NCI-H69 (cell line): ENCODE measurements at places on chromosomes 1 and 21.
A peak's percentile ranks its signal among the peaks of the same experiment; 100 is the strongest.

GRCh38 chr1:94036730-94037129 is 84.2 kb downstream of the ABCA4 start:
- no peak for DNase-seq

GRCh38 chr1:28110555-28110954 is 22.1 kb upstream of the EYA3 start:
- no peak for DNase-seq

- DNase-seq, result no peak
Measured at GRCh38 chr21:33302055-33302454, 22.7 kb upstream of the IFNAR1 start.

DNA sequence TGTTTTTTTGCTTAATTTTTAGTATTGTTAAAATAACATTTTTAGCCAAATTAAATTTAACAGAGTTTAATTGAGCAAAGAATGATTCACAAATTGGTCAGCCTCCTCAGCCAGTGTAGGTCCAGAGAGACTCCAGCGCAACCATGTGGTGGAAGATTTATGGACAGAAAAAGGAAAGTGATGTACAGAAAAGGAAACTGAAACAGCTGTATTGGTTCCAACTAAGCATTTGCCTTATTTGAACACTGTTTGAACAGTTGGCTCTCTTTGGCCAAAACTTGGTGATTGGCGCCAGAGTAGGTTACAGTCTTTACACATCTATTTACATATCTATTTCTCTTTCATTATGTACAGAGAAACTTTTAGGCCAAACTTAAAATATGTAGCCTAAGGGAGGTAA is 19.4 kb downstream of the RPS6KC1 start:
- peak; percentile 86 for DNase-seq

GRCh38 chr1:223156343-223156742 is 13.3 kb upstream of the TLR5 start:
- no peak for DNase-seq

DNA sequence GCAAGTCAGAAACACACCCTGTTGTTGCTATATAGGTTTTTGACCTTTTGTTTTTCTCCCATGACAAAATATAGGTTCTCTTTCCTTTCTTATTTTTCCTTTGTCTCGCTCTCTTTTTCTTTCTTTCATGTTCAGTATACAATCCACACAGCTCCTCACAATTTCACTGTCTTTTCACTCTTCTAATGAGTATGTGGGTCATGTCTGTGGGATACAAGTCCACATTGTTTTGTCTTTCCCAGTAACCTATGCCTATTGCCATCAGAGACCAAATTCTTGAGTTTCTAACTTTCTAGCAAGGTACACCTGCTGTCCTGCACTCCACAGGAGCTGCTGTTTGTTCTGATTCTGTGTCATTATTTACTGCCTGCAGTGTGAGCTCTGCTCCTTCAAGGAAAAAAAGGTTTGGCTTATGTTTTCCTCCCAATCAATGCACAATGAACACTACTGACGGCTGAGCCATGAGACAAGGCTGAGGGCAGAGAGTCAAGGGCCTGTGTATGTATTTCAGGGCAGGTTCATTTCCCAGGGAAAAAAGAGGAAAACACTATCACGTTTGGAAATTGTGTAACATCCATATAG is 453.8 kb downstream of the NEGR1 start:
- peak; percentile 38 for DNase-seq

GRCh38 chr1:159823406-159823805 is 3.3 kb upstream of the SLAMF8 start:
- DNase-seq, result peak; percentile 99

DNA sequence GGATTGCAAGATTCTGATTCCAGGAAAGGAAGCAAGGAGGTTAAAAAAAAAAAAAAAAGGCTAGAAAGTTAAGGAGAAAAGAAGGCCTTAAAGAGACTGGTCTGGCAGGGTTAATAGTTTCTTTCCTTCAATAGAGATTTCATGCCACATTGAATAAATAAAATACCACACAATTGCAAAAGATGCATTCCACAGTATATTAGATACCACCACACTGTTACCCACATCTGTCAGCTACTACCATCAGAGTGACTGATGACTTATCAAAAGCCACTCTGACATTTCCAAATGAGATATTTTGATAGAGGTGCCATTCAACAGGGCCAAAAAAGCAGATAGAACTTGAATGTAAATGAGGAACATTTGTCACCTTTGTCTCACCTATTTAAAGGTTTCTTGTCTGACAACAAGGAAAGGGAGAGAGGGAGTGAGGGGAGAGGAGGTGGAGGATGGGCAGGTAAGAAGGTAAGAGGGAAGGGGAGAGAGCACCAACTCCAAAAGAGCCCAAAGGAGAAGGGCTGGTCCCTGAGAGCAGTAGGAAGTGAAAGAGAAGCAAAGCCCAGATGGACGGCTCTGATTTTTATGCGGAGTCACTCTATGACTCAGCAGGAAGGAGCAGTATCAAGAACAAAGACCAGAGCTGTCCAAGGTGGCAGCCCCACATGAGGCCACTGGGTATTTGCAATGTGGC is 38.3 kb downstream of the LRRN2 start:
- peak; percentile 83 for DNase-seq

DNA sequence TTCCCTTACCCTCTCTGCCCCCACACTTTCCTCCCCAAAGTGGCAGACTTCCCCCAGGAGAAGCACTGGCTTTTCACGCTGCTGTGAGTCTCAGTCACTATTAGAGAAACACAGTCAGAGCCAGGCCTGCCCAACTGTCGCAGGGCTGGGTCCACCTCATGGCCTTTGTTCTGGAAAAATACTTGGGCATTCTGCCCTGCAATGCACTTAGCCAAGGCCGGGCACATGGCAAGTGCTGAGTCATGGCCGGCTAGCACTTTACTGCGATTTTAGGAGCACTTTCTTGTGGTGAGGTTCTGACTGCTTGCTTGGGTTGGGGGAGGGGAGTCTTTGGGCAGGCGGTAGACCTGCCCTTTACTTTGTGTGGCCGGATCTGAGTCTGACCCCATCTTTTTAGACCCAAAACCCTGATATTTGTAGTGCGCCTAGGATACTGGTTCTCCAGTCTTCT is 7.7 kb downstream of the EPHX1 start:
- DNase-seq, result peak; percentile 52

DNA sequence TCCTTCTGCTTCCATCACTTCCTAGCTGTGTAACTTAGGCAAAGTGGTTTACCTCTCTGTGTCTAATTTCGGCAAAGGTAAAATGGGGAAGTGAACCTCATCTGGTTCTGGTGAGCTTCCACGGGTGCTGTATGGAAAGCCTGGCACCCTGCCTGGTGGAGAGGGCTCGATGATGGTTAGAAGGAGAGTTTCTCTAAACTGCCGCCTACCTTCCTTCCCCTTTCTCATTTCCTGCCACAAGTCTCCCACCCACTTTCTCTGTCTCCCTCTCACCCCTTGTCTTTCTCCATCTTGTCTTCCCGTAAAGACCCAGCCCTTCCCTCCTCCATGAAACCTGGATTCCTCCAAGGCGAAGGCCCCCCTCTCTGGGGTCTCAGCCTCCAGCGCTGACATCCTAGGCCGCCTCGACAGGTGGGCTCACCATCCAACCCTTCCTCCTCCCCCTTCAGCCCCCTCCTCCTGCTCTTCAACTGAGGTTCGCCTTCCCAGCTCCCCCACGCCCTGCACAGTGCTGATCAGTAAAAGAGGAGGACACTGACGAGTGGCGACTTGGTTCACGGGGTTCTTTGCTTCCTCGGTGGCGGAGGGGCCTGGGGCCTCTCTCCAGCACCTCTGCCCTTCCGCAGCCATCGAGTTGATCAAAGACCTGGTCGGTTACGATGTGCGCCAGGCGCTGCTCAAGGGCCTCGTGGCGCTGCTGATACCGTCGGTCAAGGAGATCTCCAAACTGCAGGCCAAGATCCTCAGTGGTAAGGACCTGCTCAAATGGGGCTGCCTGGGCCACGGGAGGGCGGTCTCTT is 7.3 kb downstream of the RNU5D-1 start:
- DNase-seq, result no peak

- no peak for DNase-seq
Measured at GRCh38 chr1:39160703-39161102, 43.8 kb upstream of the MACF1 start.

DNA sequence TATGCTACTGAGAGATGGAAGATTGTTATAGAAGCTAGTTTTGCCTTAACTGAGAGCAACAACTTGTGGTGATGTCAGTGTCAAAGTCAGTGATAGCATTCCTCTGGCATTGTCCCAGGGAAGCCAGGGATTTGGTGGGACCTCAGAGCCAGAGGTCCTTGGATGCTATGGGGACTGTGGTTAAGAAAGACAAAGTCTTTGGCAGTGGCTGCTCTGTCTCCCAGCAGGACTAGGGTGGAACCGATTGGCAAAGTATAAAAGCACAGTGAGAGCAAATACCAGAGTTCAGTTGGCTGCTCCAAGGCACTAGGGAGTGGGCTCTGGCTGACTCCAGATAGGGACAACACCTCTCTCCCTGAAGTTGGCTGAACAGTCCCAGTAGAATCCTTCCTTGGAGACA is 104.8 kb downstream of the GDAP2 start:
- DNase-seq, result no peak

DNA sequence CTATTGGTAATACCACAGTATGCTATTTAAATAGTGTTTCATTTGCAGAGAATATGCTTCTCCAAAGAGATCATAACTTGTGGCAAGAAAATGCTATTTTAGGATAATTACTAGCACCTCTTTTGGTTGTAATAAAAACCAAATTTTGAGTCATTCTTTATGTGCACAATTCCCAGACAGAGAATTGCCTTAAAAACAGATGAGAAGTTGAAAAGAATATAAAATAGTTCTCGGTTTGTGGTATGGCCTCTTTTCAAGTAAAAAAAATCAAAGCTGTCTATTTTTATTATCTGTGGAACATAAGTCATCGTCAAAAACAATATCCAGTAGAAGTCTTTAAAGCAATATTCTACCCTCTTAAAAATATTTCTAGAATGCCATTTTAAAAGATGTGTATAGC is 185.9 kb downstream of the GREM2 start:
- DNase-seq, result no peak

- peak; percentile 92 for DNase-seq
Measured at GRCh38 chr1:18580691-18581419, 49.8 kb upstream of the PAX7 start.

DNA sequence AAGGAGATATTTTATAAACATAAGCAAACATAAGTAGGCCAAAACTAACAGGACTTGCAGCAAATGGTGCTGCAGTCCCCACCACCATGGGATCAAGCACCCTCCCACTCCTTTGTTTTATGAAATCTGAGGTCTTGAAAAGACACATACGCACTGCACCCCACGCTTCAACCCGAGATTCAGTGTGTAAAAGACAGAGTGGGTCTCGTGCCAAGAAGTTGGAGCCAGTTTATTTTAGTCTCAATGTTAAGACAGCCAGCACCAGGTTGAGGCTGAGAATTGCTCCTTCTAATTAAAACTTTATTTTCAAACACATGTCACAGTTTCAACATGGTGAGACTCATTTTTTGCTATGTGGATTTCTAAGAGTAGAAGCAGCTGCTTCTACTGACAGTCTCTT is 139.1 kb upstream of the TIAM1 start:
- no peak for DNase-seq

- no peak for DNase-seq
Measured at GRCh38 chr1:94193128-94193527, 44.3 kb downstream of the ARHGAP29 start.

DNA sequence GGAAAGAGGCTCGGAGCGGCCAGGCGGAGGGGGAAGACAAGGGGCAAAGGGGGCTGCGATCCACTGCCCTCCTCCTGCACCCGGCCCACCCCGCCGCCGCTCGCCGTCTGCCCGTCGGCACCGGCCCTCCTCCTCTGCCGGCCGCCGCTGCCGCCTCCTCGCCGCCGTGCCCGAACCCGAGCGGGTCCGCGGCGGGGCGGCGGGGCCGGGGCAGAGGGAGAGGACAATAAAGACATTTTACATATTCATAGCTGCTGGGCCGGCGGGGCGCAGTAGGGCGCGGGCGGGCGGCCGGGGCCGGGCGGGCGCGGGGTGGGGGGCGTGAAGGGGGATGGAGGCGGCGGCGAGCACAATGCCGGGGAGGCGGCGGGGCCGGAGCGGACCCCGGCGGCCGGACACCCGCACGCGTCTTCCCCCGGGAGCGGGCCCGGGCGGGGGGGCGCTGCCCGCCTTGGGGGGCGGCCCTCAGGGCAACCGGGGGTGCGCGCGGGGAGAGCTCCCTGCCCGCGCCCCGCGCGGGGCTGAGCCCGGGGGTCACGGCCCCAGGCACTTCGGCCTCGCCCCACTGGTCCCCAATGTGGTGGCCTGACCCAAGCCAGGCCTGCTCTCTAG is 546 bp downstream of the POU2F1 start:
- DNase-seq, result no peak

GRCh38 chr1:66058558-66058957 is 265.9 kb downstream of the PDE4B start:
- DNase-seq, result no peak

DNA sequence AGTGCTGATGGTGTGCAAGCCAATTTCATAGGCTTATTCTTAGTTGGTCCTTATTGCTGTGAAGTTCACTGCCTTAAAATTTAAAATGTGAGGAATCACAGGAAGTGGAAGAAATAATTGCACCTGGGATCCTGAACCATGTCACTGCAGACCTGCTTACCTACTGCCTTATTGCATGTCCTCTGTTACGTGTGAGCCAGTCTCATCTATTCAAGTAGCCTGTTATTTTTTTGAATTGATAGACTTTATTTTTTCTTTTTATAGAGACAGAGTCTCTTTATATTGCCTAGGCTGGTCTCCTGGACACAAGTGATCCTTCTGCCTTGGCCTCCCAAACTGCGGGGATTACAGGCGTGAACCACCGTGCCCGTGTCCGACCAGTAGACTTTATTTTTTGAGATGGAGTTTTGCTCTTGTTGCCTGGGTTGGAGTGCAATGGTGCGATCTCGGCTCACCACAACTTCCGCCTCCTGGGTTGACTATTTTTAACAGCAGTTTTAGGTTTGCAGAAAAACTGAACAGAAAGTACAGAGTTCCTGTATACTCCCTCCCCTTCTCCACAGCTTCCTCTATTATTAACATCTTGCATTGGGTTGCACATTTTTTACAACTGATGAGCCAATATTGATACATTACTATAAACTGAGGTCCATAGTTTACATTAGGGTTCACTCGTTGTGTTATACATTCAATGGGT is 14.0 kb upstream of the DISC1 start:
- DNase-seq, result no peak

DNA sequence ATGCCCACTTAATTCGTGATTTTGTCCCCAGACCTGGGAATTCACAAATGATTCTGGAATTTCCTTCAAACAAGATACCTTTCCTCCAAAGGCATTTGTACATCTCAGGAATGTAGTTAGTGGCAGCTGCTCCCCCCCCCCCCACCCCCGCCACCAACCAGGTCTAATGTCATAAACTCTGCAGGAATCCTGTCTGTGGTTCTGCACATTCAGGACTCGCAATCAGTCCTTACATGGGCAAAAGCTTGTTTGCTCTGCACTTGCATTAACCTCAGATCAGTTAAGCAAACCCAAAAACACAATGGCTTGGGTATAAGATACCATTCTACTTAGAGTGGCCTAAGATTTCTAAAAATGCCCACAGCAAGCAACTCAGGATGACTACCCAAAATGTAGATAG is 143.8 kb downstream of the TGFB2 start:
- DNase-seq, result peak; percentile 61

DNA sequence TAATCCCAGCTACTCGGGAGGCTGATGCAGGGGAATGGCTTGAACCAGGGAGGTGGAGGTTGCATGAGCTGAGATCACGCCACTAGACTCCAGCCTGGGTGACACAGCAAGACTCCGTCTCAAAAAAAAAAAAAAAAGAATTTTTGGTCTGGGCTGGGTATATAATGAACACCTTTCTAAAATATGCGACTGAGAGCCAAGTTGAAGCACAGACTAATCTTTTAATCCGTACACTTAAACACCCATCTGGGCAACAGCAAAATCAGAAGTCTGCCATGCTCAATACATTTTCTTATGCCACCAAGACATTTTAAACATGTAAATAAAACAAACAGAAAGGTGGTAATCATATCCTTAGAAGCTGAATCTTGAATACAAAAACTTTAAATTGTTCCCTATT is 31.6 kb upstream of the ABCB10 start:
- DNase-seq, result no peak
